ENCODE measurements at places on chromosomes 3 and 15.
A peak's percentile ranks its signal among the peaks of the same experiment; 100 is the strongest.

DNA sequence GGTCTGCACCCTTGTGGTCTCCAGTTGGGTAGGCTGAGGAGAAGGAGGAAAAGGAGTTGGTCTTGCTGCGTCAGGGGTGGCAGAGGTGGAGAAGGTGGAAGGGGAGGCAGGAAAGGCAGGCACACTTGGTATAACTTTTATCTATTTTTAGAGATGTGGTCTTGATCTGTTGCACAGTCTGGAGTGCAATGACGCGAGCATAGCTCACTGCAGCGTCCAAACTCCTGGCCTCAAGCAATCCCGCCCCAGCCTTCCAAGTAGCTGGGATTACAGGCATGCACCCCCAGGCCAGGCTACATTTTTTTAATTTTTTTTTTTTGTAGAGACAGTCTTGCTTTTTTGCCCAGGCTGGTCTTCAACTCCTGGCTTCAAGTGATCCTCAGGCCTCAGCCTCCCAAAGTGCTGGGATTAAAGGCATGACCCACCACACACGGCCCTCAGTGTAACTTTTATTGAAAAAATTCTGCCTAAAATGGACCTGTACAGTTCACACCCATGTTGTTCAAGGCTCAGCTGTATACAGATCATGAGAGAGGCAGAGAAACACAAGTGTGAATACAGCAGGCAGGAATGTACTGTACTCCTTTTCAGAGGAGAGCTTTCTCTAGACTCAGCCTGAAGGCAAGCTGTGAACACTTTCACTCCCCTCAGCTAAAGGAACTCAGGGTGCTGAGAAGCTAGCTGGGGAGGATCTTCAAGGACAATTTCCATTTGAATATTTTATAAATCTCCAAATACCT is 2.1 kb upstream of the RHOV start:
- no peak for DNase-seq

- DNase-seq = no peak
These were observed 64.5 kb downstream of the SMAD6 start for GRCh38 chr15:66766282-66767230.

- no peak for DNase-seq
These were observed 567.1 kb downstream of the EDEM1 start for GRCh38 chr3:5754602-5755001.

DNA sequence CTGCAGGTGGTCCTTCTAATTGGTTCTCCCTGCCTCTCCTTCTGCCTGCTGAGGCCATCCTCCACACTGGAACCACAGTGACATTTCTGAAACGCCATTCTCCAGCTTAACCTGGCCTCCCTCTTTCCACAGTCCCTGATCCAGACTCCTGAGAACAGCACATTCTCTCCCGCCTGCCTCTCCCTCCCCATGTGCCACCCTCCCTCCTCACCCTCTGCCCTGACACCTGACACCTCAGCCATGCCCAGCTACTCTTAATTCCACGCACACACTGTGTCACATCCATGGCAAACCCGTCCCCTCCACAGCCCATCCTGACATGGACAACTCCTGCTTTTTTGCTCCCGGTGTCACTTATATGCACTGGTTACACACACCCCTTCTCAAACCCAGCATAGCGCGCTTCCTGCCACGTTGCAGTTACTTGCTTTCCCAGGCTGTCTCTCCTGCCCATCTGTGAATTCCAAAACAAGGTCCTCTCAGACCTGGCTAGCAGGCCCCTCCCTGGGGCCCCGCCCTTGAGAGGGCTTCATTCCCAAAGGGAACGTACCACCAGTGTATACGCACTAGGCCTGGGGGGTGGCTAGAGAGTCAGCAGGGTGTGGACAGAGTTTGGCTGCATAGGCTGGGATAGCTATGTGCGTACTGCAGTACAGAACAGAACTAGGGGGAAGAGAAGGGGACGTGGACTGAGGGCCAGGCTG is 92.7 kb upstream of the BLM start:
- DNase-seq = no peak

DNA sequence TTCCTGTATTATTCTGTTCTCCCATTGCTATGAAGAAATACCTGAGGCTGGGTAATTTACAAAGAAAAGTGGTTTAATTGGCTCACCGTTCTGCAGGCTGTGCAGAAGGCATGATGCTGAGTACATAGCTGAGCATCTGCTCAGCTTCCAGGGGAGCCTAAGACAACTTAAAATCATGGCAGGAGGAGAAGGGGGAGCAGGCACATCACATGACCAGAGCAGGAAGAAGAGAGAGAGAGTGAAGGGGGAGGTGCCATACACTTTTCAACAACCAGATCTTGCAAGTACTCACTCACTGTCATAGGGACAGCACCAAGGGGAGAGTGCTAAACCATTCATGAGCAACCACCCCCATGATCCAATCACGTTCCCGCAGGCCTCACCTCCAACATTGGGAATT is 184.4 kb downstream of the GOLGA8K start:
- no peak for DNase-seq

- DNase-seq = no peak
These were observed 691 bp downstream of the SENP7 start for GRCh38 chr3:101512396-101512645.

- DNase-seq = no peak
These were observed 21.1 kb upstream of the GP9 start for GRCh38 chr3:129039271-129040038.

GRCh38 chr15:51969728-51970127 is 1.9 kb downstream of the LEO1 start:
- DNase-seq = no peak

DNA sequence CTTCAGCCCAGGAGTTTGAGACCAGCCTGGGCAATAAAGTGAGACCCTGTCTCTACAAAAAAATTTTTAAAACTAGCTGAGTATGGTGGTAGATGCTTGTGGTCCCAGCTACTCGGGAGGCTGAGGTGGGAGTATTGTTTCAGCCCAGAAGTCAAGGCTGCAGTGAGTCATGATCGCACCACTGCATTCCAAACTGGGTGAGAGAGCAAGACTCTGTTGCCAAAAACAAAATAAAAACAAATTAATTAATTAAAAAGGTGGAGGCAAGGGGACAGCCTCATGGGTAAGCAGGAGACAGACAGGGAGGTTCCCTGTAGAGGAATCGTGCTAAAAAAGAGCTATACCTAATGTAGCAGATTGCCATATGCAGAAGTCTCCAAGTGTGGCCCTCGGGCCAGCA is 12.6 kb downstream of the HAPLN3 start:
- DNase-seq = no peak

- no peak for DNase-seq
These were observed 136.9 kb downstream of the HCN4 start for GRCh38 chr15:73231661-73232419.

DNA sequence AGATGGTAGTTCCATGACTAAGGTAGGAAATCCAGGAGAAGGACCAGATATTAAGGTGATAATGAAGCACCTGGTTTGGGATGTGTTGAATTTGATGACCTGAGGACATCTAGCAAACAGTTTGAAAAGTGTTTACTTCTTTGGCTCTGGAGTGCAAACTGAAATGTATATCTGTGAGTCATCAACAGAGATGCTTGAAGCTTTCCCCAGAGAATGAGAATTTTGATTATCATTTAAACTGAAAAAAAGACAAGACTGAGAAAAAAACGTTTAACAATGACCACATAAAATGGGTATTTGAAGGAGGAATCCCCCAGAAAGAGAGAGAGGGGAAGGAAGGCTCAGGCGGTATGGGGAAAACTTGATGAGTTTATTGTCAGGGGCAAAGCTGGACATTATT is 20.7 kb upstream of the GSK3B start:
- no peak for DNase-seq

DNA sequence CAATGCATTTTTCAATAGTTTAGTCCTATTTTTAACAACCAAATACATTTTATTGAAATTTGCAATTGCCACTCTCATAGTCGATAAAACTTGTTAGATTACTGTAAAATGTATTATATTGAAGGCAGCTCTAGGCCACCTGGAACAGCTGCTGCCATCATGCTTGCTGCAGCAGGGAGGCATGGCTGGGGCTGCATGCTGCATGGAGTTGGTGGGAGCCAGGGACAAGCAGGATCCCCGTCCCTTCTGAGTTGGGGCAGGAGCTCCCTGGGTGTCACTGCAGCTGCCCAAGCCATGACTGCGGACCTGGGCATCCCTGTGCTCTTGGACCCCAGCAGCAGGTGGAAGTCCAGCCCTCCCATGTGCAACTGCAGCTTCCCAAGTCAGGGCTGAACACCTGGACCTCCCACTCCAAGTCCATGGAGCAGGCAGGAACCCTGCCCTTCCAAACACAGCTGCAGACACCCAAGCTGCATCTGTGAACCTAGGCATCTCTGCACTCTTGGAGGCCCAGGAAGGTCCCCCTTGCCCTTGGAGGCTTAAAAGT is 742.0 kb downstream of the ZBBX start:
- DNase-seq = no peak

- no peak for DNase-seq
These were observed 469.7 kb downstream of the PDCD6IP start for GRCh38 chr3:34268032-34268709.

DNA sequence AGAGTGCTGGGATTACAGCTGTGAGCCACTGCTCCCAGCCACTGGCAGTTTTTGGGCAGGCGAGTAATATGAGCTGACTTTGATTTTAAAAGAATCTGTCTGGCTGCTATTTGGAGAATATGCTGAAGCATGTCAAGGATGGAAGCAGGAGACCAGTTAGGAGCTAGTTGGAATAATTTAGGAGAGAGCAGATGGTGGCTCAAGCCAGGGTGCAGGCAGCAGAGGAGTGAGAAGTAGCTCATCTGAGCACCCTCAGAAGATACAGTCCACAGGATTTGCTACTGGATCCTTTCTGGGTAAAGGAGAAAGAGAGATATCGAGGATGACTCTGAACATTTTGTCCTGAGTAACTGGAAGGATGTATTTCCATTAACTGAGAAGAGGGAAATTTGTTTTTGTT is 30.4 kb upstream of the BDH1 start:
- DNase-seq = no peak

GRCh38 chr15:25712961-25713355 is 150.2 kb downstream of the ATP10A start:
- no peak for DNase-seq

DNA sequence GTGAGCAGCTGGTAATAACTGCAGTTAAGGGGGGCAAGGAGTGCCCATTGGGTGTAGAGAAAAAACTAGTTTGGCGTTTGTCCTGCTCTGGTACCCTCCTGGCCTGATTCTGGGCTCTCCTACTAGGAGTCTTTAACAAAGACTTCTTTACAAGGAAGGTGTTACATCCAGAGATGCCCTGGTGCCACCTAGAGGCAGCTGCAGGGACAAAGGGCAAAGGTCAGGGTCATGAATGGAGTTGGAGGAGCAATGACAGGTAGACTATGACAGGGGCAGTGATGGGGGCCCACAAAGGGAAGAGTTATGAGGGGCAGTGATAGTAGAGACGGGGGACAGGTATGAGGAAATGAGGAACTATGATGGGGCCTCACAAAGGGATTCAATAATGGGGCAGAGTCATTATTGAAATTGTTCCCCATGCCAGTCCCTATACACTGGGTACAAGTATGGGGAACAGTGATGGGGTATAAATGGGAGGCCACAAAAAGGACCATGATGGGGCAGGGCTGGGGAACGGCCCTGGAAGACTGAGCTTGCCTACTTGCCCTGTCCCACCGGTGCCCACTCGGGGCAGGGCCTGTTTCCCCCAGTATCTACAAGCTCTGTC is 7.9 kb downstream of the CCDC71 start:
- DNase-seq = no peak

DNA sequence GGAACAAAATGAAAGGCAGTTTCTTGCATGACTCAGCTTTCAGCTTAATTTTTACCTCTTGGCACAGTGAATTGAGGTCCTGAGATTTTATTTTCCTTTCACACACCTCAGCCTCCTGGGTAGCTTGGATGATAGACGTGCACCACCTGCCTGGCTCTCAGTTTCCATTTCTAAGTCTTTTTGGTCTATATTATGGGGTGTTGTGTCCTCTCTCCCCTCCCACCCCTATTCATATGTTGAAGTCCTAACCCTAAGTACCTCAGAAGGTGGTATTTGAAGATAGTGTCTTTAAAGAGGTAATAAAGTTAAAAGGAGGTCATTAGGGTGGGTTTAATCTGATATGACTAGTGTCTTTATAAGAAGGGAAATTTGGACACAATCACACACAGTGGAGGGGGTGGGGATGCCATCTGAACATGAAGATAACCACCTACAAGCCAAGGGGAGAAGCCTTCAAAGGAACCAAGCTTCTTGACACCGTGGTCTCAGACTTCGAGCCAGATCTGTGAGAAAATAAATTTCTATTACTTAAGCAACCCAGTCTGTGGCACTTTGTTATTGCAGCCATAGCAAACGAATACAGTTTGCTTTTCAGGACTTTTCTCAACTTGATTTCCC is 85.2 kb downstream of the STRIT1 start:
- DNase-seq = no peak

- peak; percentile 24 for DNase-seq
These were observed 69.6 kb downstream of the APBA2 start for GRCh38 chr15:28955160-28955992.

GRCh38 chr3:88312256-88312655 is 162.5 kb downstream of the C3orf38 start:
- no peak for DNase-seq

GRCh38 chr3:16369885-16370284 is 104.9 kb downstream of the OXNAD1 start:
- no peak for DNase-seq

DNA sequence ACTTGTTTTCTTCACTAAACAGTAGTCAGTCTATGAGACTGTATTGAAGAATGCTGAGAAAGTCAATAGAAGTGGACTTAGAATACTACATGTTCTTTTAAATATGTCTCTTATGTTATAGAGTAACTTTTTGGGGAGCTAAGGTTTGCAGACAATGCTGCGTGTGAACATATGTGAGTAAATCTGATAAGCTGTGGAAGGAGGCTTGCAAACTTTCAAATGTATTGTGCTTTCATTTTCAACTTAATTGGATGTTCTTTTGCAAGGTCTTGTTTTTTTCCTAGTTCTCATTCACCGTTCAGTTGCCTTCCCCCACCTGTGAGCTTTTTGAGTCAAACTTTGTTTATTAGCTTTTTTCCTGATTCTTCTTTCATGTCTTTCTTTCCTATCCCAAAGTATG is 176.2 kb downstream of the LPP start:
- DNase-seq = no peak

DNA sequence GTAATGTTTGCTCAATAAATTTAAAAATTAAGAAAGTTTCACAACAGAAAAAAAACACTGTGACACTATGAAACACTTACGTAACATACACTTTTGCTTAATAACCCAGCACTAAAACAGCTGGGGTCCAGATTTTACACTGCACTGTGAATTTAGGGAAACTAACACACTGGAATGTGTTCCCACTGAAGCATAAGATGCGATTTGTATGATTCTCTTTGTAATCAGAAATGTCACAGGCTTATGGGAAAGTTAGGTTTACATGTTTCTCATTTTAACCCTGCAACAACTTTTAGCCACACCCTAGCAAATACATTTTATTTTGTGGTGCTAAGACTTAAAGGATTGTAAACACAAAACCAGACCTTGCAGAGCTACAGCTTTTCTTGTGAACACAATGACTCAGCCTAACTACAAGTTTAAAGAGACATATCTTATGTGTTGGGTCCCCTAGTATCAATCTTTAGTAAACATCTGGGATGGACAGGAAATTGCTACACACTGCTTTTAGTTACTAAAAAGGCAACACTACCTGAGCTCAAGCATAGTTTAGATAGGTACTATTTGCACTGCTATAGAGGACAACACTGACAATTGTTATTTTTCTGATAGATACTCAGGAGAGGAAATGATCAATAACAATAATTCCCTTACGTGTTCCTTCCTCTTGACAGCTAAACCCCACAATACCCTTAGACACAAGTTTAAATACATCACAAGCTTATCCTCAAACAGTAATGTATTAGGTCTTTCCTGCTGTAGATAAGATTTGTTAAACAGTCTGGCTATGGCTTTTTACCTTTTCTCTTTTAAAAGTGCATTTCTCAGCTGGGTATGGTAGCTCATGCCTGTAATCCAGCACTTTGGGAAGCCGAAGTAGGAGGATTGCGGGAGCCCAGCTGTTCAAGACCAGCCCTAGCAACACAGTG is 3.8 kb downstream of the PLD1 start:
- no peak for DNase-seq
